Activated naive CD4-positive, alpha-beta T cell treated with anti-CD3 and anti-CD28 coated beads for 36 hours (primary cell): ENCODE measurements at places on chromosomes 6 and 20.

- DNase-seq, result no peak
These were observed 121.0 kb downstream of the SYNDIG1 start for GRCh38 chr20:24590178-24590982.

DNA sequence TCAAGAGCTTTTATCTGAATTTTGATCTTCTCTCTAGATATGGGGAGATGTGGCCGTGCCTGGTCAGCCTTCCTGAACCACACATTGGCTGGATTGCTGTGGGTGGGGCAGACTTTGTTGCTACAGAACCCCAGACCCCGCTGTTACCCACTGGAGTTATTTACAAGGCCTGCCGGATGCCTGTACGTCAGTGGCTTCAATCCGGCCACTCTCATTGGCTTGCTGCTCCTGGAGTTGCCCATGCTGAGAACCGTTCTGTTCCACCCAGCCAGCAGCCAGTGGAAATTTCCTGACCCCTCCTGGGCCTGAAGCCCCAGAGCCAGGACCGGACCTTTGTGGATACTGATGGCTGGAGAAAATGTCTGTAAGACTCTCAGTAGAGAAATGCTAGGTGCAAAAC lies 101.9 kb downstream of the TFAP2C start:
- DNase-seq, result no peak

GRCh38 chr6:53309059-53309900 lies 39.5 kb downstream of the ELOVL5 start:
- DNase-seq, result no peak

GRCh38 chr6:38067263-38067980 lies 247.9 kb downstream of the ZFAND3 start:
- no peak for DNase-seq

- no peak for DNase-seq
These were observed 154.5 kb downstream of the MYLK4 start for GRCh38 chr6:2596222-2596621.

DNA sequence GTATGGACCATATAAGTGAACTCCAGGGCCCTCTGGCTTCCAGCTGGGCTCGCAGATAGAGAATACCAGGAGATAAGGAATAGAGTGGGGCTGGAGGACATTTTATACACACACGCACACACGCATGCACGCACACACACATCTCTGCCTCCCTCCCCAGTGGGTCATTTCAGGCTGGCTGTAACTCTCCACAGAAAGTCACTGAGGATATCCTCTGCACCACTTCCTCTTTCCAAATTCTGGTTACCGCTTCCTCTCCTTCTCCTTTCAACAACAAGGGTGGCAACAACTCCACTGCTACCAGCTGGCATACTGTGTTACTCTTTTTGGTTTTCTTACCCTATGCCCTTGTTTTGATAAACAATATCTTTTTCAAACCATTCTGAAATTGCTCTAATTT lies 280.2 kb downstream of the COL12A1 start:
- DNase-seq, result no peak

DNA sequence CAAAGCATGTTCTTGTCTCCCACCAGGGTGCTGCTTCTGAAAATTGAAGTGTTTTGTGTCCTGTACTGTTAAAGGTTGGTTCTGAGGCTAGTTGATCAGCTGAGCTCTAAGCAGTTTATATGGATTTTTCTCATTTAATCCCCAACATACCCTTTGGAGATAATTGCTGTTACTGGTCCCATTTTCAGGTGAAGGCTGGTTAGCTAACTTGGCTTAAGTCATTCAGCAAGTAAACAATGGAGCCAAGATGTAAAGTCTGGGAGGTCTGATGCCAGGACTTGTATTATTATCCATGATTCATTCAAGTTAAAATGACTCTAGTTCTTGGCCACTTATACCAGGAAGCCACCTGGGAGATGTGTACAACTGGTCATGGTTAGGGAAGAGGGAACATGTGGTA lies 42.5 kb upstream of the FERMT1 start:
- no peak for DNase-seq

- DNase-seq, result no peak
These were observed 184.0 kb downstream of the PRDM13 start for GRCh38 chr6:99790679-99791078.
